ENCODE measurements at places on chromosomes 5 and 9.

- DNase-seq: peak; percentile 40
Measured at GRCh38 chr9:89277454-89277853, 33.5 kb upstream of the CKS2 start.

DNA sequence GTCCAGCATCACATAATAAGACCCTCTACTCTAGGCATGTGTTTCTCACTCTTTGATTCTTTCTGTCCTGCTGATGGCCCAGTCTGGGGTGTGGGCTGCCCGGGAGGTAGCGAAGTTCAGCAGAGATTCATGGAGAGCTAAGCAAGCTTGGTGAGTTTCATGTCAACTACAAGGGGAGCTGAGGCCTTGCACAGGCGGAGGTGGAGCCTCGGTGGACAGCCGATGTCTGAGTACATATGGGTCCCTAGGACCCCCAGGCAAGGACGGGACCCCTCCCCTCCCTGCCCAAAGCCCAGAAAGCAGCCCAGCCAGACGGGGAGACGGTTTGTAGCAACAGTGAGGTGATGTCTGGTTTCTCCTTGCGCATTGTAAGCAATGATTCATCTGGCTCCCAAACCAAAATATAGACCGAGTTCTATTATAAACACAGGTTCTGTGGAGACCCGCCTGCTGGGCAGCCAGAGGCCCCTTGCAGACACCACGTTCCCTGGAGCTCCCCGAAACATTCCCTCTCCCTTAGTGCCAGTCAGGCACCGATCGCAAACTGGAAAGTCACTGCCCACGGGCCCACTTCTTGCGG, 45.5 kb downstream of the COL27A1 start:
- DNase-seq: no peak

DNA sequence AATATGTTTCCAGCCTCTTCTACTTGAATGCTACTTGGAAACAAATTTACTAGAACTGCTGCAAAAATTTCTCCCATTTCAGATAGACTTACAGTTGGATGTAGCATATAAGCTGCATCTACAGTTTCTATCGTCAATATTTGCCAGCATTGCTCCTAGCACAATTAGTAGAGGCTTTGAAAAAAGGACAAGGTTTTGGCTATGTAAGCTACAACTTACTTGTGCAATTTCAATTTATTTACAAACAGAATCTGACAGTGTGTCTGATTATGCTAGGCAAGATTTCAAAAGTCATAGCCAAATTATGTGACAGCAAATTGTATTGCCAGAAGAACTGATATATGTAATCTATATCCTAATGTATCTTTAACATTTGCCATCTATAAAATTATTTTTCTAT, 628.4 kb upstream of the FAM174A start:
- no peak for DNase-seq

DNA sequence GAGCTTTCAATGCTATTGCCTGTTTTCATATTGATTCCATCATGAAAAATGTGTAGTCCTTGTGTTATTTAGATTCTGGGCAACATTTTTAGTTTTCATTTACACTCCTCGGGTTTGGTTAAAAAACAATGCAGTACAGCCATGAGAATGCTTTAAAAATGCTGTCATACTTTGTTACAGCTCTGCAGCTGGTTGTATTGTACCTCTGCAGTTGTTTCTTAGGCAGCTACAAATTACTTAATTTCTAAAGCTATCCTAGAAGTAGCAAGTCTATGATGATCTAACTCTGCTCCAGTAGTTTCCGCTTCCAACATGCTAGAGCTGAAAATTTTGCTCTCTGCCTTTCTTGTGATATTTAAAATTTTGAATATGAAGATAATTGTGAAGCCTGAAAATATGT, 20.2 kb downstream of the SNX18 start:
- no peak for DNase-seq

DNA sequence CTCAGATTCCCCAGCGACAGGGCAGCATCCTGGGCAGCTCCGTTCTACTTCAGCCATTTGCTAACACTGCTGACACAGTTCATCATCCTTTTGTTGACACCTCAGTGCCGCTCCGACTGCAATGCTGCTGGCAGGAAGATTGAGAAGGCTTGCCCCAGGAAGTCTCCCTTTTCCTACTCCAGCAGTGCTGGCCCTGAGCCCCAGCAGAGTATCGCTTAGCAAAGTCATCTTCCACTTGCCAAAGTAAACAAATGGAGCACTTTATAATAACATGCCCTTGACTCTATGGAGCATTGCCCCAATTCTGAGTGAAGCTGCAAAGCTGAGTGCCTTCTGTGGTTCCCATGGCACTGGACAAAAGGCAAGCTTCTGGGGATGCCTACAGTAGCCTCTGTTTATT, 32.2 kb downstream of the PRLR start:
- DNase-seq: no peak

DNA sequence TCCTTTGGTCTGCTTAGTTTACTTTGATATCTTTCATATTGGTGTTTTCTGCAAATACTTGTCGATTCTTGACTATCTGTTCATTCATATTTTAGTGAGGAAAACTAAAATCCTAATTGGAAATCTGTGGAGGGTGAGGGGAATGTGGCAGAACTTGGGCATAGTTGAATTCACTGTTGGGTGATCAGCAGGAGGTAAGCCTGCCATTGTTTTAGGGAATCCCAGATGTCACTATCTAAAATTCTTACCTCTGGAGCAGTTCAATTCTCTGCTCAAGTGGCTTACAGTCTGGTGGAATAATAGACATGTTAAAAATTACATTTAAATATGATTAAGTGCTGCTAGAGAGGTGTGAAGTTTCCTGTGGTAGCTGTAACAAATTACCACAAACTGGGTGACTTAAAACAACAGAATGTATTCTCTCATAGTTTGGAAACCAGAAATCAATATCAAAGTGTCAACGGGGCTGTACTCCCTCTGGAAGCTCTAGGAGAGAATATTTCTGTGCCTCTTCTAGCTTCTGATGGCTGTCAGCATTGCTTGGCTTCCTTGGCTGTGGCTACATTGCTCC, 90.3 kb upstream of the GCNT4 start:
- no peak for DNase-seq

DNA sequence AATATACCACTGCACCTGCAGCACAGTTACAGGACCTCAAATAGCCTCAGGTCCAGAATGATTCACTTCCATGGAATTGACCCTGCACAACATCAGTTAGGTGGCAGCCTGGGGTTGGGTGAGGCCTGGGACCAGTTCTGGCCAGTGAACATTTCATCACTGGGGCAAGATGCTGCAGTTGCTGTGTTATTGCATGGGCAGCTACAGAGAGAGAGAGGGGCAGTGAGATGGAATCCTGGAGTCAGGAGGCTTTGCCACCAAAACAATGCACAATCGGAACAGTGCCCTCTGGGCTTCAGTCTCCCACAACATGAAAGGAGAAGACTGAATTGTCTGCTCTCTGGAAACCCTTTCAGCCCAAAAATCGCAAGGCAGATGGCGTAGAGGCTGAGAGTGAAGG, 51.8 kb downstream of the SH3TC2 start:
- DNase-seq: no peak

DNA sequence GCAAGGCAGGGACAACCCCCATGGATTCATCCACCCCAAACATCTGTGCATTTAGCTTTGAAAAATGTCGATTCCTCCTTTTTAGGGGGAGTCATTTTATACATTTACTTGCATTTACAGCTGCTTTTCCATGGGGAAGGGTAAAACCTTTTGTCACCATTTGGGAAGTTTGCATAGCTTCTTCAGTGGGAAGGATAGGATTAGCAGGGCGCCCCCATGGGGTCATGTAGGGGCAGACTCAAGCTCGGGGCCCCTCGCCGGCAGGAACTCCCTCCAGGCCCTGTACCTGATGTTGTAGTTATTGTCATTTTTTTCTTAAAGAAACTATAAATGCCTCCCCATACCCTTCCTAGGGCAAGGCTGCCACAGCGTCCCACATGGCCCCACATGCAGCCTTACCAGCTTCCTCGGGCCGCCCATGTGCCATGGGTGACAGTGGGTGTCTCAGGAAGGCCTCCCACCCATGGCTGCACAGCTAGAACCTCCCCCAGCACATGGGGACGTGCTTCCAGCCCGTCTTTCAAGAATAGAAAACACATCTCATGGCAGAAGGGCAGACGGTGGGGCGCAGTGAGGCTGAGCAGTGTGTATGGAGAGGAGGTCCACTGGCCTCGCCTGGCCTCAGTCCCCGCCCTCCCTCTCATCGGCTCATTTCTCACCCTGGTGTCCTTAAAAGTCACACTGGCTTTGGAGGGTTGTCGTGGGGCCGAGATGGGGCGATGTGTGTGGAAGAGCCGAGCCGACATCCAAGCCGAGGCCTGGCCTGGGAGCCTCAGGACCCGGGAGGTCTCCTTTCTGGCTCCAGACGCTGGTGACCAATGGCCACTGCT, 76.1 kb upstream of the OTULINL start:
- DNase-seq: no peak

- no peak for DNase-seq
Measured at GRCh38 chr5:60339691-60340201, 360.2 kb downstream of the DEPDC1B start.

DNA sequence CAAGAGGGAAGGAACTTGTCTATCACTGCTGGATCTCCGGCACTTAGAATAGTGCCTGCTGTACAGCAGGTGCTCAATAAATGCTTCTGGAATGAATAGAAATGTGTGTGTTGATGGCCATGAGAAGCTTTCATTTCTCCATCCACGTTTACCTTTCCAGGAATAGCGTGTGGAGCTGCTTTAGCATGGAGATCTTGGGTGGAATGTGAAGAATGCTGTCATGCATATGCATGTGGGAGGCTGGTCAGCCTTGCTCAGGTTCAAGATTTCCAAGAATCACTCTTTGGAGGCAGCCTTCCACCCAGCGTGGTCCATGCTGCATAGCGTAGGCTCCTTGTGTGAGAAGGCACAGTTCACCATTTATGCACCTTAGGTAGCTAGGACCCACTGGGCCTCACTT, 19.2 kb downstream of the COL15A1 start:
- DNase-seq: no peak

DNA sequence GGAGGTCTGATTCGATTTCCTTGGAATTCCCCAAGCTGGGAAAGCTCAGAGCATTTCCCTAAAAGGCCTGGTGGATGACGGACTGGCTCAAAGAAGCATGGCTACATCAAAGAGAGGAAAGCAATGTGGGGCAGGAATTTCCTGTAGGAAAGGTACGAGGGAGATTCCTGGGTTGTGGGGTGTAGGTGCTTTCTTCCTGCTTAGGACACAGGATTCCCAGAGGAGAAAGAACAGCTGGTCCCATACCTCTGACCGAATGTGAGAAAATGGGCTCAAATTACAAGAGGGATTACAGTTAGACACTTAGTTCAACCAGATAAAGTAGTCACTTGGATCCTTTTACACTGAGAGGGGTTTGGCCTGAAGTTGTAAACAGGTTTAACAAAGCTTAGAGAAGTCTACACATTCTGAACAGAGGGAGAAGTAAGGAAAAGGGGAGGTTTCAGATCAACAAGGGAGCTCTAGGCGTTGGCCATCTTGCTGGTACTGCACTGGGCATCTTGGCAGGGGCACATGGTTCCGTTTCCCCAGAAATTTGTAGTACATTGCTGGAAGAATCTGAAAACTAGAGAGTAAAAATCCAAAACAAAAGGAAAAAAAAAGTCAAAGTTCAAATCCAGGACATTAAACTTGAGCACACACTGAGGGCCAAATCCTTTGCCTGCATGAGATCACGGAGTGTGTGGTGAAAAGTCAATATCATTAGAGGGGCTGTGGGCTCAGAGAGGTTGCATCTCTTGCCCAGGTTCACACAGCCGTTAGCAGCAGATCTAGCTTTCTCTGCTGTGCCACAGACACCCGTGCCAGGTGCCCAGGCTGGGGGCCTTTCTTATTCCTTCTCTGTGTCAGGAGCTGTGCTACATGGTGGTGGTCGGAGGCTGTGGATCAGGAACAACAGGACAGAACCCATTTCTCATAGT, 171.3 kb downstream of the RGS3 start:
- DNase-seq: no peak

DNA sequence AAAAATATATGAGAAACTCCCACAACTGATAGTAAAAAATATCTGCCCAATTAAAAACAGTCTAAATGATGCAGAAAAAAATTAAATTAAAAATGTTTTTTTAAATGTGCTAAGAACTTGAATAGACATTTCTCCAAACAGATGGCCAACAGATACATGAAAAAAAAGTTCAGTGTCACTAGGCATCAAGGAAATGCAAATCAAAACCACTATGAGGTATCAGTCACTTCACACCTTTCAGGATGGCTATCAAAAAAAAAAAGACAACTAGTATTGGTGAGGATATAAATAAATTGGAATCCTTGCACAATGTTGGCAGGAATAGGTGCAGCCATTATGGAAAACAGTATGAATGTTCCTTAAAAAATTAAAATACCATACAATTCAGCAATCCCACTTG, 16.6 kb downstream of the ZNF131 start:
- no peak for DNase-seq

GRCh38 chr5:137155261-137156000, 343.7 kb downstream of the SPOCK1 start:
- no peak for DNase-seq

GRCh38 chr9:36456480-36457065, 56.5 kb upstream of the RNF38 start:
- DNase-seq: no peak

GRCh38 chr9:8224381-8224801, 424.8 kb upstream of the DMAC1 start:
- DNase-seq: no peak

GRCh38 chr9:134708672-134709038, 67.1 kb downstream of the COL5A1 start:
- no peak for DNase-seq

DNA sequence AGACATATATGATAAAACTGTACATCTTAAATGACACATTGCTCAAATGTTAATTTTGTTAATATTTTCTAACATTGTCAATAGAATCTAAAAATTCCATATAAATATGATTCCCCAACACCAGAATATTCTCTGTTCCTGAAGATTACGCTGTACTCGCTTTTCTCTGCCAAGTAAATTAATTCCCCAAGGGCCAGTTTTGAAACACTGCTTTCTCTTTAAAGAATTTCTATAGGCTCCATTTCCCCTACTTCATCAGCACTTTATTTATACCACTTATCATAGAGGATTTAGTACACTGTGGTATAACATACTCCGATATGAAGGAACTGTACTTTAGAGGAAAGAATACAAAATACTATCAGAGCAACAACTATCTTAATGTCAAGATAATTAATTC, 101.4 kb upstream of the ACOT12 start:
- DNase-seq: no peak

DNA sequence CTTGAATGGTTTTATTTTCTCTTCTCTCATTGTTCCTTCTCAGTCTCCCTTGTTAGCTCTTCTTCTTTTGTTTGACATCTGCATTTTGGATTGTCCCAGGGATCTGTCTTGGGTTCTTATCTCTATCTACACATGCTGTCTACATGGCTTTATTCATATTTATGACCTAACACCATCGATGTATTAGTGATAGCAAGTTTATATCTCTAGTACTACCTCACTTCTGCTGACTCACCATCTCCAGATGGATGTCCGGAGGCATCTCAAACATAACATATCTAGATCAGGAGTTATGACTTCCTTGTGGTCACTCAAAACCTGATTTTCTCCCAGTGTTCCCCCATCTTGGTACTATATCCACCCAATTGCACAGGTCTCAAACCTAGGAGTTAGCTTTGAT, 19.2 kb upstream of the SELENOP start:
- DNase-seq: no peak

Measured in CD4-positive, alpha-beta T cell treated with Interferon alpha-2 for 1 hour (primary cell).